ENCODE measurements at places on chromosomes 4 and X.

DNA sequence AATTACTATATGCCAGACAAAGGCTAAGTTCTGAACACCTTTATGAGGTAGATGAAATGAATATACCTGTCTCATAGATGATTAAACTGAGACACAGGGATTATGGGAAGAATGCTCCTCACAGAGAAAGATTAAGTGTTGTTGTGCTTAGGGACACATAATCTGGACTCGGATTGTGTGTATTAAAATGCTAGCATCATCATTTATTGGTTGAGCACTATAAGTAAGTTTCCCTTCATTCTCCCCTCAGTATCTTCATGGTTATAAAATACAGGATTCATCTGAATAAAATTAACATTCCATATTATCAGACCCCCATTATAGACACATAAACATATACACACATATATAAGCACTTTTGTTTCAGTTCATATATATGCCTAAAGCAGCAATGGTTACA, 463.5 kb downstream of the PPP4R3C start:
- no peak for DNase-seq

DNA sequence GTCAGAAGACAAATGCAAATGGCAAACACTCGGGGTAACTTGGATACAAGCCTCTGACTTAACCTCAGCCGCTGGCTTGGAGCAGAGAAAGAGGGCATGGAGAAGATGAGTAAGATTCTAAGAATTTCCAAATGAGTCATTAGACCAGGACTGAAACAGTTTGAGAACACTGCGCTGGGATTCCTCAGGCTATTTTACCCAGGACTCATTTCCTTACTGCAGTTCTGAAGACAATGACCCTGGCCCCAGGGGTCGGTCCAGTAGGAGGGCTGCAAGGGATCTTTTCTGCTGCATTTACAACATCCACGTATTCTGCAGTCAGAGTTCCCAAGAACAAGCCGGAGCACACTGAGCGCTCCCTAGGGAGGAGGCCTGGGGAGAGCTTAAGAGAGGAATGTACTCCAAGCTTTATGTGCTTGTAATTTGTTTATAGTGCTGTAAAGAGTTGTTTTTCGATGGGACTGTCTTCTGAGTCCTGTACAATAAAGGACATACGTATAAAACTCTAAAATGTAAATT, 27.3 kb upstream of the SORBS2 start:
- no peak for DNase-seq

DNA sequence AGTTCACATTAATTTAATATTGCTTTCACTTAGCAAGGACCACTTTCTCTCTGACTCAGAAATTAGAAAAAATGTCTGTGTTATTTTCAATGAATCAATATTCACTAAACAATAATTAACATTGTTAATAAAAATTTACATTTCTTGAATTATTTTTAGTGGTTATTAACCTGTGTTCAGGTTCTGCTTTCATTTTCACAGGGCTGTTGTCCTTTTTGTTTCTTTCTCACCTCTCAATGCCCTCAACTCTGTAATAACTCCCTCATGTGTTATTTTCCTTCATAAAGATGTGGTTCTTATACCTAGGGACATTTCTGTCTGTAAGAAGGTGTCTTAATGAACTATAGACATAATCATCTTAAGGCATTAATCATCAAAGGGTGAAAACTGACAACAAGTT, 43.1 kb upstream of the PRR27 start:
- no peak for DNase-seq

DNA sequence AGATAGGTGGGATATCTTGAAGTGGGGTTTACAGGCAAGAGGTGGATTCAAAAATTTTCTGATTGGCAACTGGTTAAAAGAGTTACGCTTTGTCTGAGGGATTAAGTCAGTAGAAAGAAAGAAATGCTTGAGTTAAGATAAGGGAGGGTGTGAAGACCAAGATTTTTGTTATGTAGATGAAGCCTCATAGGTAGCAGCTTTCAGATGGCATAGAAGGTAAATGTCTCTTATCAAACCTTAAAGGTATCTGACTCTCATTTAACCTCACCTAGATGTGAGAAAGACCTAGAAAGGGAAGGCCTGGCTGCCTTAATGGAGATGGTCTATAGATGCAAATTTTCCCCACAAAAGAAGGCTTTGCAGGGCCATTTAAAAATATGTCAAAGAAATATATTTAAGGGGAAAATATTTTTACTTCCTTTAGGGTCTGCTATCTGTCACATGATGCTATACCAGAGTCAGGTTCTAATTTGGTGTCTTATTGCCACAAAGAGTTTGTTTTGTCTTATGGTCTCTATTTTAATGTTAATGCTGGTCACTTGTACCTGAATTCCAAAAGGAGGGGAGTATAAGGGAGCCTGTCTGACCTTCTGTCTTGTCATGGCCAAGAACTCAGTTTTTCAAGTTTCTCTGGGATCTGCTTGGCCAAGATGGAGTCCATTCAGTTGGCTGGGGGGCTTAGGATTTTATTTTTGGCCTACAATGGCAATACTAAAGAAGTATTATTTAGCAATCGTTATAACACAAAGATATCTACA, 699.1 kb upstream of the AMOT start:
- DNase-seq, result no peak

DNA sequence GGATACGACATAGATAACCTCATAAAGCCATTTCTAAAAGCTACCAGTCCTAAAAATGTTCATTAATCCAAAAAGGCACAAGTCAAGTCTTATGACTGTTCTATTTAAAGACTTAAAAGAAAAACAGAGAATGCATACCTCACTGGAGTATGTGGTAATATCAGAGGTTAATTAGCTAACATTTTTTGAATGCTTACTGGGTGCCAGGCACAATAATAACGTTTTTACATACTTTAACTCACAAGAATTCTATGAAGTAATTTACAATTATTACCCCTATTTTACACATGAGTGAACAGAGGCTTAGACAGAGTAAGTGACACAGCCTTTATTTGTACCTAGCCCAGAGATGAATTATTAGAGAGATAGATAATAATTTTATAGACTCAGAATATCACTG, 207.5 kb downstream of the PDGFC start:
- DNase-seq, result no peak

DNA sequence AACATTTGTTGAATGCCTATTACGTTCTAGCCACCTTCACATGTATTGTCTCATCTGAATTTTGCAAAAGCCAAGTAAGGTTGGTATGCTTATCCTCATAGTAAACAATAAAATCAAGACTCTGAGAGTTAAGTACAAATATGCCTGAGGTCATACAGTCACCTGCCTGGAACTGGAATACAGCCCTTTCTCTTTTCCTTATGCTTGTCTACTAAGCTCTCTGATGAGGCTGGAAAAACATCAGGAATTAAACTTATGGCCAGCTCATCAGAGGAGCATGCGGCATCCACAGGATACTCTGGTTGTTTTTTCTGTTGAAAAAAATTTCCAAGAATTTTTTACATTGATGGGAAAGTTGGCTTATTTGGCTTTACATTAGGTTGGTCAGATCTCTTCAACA, 35.5 kb downstream of the NCAPG start:
- no peak for DNase-seq

Measured in CD4-positive, alpha-beta T cell treated with Interleukin-15 for 4 hours (primary cell).